Lung (tissue), 17 donors: ENCODE measurements at places on chromosomes 6 and 20.
A peak's percentile ranks its signal among the peaks of the same experiment; 100 is the strongest.

DNA sequence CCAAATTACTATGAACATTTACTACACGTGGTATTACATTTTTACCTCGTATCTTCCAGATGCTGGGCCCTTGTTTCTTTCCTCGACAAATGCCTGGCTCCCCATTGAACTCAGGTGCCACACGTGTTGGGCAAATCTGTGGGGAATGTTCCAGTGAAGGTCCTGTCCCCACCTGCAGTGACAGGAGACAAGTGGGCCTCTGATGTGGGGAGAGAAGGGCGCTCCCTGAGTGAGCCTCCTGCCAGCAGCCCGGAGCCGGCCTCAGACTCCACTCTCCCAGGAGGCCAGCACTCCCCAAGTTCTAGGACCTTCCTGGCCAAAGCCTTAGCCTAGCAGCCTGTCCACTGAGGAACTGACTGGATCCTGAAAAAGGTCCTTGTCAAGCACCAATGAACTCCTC lies 21.7 kb upstream of the SCML4 start:
- DNase-seq, result no peak

DNA sequence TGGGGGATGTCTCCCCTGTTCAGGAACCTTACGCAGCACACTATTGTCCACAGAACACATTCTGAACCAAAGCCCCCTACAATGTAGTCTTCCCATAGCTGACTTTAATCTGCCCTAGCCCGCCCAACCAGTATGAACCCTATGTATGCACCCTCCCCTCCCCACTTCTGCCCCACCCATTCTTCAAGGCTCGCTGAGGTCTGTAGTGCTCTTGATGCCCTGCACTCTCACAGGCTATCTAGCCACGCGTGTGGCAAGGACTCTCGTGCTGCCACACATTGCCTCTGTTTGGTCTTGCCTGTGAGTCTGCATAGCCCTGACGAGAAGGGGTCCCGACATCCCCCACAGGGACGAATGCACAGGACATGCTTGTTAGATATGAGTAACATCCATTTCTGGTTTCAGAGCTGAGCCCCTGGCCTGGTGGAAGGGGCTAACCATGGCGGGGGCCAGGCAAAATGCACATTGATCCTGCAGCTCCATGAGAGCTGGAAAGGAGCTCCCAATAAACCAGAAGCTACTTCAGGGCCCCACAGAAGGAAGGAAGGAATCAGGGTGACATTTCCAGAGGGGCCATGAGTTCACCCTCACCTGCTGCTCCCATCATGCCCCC lies 22.6 kb downstream of the MOCS1 start:
- DNase-seq, result no peak

GRCh38 chr6:37779111-37779800 lies 40.3 kb upstream of the ZFAND3 start:
- no peak for DNase-seq

DNA sequence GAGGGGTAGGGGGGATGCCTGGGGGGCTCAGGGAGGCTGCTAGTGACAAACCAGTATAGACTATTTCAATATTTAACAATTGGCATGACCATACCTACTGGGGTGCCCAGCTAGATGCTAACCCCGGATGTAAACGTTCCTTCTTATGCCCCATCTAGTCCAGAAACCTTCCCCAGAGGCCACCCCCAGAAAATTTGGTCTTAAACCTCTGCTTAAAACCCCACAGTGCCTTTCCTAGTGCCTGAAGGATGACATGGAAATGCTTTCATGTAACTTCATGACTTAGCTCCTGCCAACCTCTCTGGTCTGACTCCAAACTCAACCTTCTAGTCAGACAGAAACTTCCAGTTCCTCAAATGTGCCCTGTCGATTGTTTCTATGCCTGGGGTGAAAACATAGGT lies 52.0 kb downstream of the JPH2 start:
- DNase-seq, result no peak

DNA sequence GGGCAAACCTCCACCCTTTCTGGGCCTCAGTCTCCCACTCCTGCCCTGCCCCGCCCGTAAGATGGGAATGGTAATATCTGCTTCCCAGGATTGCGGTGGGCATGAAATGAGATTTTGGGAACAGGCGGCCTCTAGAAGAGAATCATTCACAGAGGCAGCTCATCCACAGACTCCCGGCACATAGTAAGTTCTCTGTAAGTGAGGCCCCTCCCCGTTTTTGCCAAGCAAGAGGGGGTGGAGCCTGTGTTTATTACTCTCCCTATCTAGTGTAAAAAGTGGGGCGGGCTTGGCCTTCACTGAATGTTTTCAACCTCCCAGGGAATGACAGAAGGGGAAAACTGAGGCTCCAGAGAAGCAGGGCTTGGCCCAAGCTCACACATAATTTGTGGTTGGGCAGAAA lies 20.0 kb downstream of the SUN5 start:
- DNase-seq, result no peak

- peak; percentile 87 for DNase-seq
Observed at GRCh38 chr6:75381877-75382633, 97.5 kb upstream of the TMEM30A start.

DNA sequence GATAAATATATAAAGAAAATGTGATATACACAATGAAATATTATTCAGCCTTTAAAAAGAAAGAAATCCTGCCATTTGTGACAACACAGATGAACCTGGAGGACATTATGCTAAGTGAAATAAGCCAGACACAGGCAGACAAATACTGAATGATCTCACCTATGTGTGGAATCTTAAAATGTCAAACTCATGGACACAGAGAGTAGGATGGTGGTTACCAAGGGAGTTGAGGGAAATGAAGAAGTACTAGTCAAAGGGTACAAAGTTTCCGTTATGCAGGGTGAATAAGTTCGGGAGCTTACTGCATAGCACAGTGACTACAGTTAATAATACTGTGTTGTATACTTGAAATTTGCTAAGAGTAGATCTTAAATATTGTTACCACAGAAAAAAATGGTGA lies 14.6 kb upstream of the DEFB132 start:
- no peak for DNase-seq

DNA sequence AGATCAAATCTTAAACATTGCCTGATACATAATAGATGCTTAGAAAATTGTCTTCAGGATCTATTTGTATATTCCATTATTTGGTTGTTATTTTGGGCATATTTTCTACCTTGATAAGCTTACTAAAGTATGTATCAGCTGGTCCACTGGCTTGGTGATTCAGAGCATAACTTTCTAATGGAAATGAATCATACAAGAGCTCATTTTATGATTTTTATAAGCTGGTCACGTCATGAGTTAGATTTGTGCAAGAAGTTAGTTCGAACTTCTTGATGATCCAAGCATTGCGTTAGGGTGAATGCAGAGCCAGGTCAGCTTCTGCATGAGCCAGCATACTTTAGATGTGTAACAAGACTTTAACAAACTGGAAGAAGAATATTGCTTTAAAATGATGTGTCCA lies 144.5 kb upstream of the FLRT3 start:
- no peak for DNase-seq

DNA sequence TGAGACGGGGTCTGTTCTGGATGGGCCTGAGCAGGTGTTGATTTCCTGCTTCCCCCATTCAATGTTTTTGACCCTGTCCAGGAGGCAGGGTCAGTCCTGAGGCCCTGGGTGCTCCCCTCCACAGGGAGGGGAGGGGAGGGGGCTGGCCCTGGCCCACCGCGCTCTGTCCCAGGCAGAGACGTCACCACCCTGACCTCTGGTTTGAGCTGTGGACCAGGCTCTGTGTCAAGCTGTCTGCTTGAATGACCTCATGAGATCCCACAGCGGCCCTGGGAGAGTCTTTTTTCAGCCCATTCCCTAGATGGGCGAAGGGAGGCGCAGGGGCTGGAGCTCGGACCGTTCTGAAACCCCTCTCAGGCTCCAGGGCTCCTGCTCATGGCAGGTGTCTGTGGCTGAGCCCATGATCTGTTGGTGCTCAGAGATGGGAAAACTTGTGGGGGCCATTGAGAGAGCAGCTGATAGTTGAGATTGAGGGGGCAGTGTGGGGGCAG lies 8.9 kb upstream of the LKAAEAR1 start:
- DNase-seq, result no peak

GRCh38 chr6:52545406-52546119 lies 31.3 kb downstream of the TRAM2 start:
- no peak for DNase-seq

- DNase-seq, result peak; percentile 79
Observed at GRCh38 chr6:90610751-90611542, 24.1 kb upstream of the MAP3K7 start.

DNA sequence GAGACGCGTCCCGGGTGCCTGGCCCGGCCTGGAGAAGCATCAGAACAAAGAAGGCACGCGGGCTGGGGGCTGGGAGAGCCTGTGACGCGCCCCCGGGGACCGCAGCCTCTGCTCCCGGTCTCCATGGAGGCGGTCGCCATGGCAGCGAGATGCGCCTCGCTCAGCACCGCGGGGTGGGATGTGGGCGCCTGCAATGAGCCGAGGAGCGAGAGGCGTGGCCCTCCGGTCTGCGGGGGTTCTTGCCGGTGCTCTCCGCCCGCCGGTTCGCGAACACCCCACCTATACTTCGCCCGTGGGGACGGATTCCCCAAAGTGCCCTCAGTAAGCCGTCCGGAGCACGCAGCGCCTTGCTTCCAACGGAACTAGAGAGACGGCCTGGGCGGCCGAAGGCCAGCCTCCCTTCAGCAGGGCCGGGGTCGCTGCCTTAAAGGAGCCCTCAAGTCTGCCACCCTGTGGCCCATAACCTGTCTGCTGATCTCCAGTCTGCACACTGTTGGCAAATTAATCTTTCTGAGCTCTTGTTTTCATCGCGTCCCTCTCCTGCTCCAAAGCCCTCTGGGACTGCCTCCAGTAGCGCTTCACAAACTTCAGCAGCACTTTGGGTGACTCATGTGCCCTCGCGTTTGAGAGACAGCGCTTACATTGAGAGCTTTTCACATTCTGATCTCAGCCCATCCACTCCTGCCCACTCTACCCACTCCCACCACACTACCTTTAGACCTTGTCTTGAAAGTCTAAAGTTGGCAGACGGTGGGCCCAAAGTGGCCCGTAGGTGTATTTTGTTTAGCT lies 983 bp upstream of the ADISSP start:
- DNase-seq, result peak; percentile 83

GRCh38 chr6:73608761-73609160 lies 45.0 kb downstream of the SLC17A5 start:
- DNase-seq, result no peak

GRCh38 chr6:40778918-40779317 lies 191.8 kb upstream of the LRFN2 start:
- no peak for DNase-seq

DNA sequence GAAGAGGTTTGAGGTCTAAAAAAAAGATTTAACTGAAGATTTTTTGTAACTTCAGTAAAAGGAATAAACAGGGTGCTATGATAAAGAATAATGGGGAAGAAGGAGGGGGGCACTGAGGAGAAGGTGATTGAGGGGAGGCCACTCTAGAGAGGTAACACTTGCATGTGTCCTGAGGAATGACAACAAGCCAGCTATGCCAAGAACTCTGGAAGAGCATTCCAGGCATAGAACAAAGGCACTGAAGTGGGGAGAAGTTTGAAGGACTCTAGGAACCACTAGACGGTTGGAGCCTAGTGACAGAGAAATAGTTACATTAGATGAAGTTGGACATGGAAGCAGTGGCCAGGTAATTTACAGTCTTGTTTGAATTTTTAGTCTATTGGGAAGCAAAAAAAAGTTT lies 10.8 kb upstream of the SF3B5 start:
- peak; percentile 33 for DNase-seq

- DNase-seq, result no peak
Observed at GRCh38 chr6:133835901-133836300, 53.0 kb upstream of the TCF21 start.

- peak; percentile 15 for DNase-seq
Observed at GRCh38 chr6:117600008-117600743, 2.1 kb downstream of the GOPC start.

GRCh38 chr6:164102693-164103092 lies 688.2 kb downstream of the QKI start:
- no peak for DNase-seq

- no peak for DNase-seq
Observed at GRCh38 chr6:134398453-134398852, 80.5 kb upstream of the SGK1 start.
